ENCODE measurements at places on chromosomes 5 and 9. TPM values are rescaled to one million over a fixed set of nuclear protein-coding genes. Genes with fewer than 3 reads are reported as not detected.

GRCh38 chr9:79977510-79978197 lies 405.9 kb downstream of the TLE4 start:
- H3K27me3 ChIP-seq, result no peaks in the 10 kb centered on the region
- H3K4me1 ChIP-seq, result no peaks in the 10 kb centered on the region
- no peak overlapping the region for H3K4me3 ChIP-seq
- no peak for DNase-seq

DNA sequence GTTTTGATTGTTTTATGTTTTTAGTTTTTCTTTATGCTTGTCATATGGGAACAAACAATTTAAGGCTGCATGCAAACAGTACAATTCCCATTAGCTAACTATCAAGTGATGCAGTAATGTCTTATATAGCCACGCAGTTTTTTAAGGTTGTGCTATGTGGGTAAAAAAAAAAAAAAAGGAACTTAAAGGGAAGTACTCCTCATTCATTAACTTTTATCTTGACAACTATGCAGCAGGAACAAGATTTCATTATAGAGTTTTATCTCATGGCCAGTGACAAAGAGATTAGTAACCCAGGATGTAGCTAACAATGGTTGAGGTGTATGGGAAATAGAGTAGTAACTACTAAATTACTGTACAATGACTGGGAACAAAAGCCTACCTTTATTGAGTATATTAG lies 1008.2 kb upstream of the CDH9 start:
- no peak overlapping the region for H3K27ac ChIP-seq
- no peaks in the 10 kb centered on the region for H3K36me3 ChIP-seq
- DNase-seq, result no peak
- H3K27me3 ChIP-seq, result no peaks in the 10 kb centered on the region
- no peaks in the 10 kb centered on the region for H3K4me1 ChIP-seq

DNA sequence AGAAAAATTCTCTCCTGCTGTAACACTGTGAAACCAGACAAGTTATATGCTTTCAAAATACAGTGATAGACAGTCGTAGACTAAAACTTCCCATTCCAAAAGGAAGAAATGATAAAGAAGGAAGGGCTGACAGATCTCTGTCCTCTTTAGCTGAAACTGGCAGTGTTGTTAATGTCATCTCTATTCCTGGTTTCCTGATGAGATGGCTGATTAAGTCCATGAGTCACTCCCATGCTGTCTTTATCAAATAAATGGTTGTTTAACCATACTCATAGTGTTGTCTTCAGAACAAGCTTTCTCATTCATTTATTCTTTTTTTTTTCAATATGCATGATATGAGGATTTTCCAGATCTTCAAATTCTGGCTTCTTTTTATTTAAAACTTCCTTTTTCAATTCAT lies 952.2 kb upstream of the WWC1 start:
- no peak for DNase-seq
- no peak overlapping the region for H3K27ac ChIP-seq
- no peaks in the 10 kb centered on the region for H3K27me3 ChIP-seq
- H3K4me1 ChIP-seq, result no peaks in the 10 kb centered on the region
- H3K4me3 ChIP-seq, result no peak overlapping the region

DNA sequence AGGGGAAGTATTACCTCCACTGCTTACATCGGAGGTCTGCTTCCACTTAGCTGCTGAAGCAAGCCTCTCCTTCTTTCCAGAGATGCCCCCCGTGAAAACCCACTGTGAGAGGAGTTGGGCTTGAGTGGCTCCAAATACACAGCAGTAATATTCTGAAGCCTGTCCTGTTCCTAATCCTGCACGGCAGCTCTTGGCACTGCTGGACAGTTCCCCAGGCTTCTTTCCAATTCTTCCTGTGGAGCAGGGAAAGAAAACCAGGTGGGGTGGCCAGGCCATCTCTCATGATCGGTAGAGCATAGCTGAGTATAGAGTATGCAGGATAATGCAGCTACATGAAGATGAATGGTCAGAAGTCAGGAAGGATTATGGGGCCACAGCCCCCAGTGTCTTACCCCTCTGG lies 335.3 kb downstream of the MARCHF11 start:
- no peak overlapping the region for H3K27ac ChIP-seq
- no peaks in the 10 kb centered on the region for H3K4me1 ChIP-seq
- no peaks in the 10 kb centered on the region for H3K27me3 ChIP-seq
- DNase-seq, result no peak
- no peak overlapping the region for H3K4me3 ChIP-seq

- H3K36me3 ChIP-seq, result no peaks in the 10 kb centered on the region
- H3K4me3 ChIP-seq, result no peak overlapping the region
- H3K27ac ChIP-seq, result no peak overlapping the region
- H3K4me1 ChIP-seq, result no peaks in the 10 kb centered on the region
These were observed 391.5 kb downstream of the HTR1A start for GRCh38 chr5:63570752-63571151.

GRCh38 chr9:37928552-37929430 lies 24.9 kb upstream of the SLC25A51 start:
- no peaks in the 10 kb centered on the region for H3K36me3 ChIP-seq
- H3K27me3 ChIP-seq, result no peaks in the 10 kb centered on the region
- no peaks in the 10 kb centered on the region for H3K4me1 ChIP-seq

DNA sequence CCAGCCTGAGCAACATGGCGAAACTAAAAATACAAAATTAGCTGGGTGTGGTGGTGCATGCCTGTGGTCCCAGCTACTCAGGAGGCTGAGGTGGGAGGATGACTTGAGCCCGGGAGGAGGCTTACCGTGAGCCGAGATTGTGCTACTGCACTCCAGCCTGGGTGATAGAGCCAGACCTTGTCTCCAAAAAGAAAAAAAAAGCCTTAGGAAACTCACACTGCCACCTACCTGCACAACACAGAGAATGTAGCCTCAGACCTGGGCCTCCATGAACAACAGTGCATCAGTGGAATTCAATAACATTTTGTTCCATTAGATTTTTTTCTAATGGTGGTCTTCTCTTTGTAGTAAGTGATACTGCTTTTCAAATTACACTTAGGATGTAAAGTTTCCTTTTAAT lies 63.8 kb upstream of the RARS1 start:
- no peaks in the 10 kb centered on the region for H3K4me1 ChIP-seq
- no peaks in the 10 kb centered on the region for H3K27me3 ChIP-seq
- H3K4me3 ChIP-seq, result no peak overlapping the region
- no peak overlapping the region for H3K27ac ChIP-seq
- H3K36me3 ChIP-seq, result no peaks in the 10 kb centered on the region

DNA sequence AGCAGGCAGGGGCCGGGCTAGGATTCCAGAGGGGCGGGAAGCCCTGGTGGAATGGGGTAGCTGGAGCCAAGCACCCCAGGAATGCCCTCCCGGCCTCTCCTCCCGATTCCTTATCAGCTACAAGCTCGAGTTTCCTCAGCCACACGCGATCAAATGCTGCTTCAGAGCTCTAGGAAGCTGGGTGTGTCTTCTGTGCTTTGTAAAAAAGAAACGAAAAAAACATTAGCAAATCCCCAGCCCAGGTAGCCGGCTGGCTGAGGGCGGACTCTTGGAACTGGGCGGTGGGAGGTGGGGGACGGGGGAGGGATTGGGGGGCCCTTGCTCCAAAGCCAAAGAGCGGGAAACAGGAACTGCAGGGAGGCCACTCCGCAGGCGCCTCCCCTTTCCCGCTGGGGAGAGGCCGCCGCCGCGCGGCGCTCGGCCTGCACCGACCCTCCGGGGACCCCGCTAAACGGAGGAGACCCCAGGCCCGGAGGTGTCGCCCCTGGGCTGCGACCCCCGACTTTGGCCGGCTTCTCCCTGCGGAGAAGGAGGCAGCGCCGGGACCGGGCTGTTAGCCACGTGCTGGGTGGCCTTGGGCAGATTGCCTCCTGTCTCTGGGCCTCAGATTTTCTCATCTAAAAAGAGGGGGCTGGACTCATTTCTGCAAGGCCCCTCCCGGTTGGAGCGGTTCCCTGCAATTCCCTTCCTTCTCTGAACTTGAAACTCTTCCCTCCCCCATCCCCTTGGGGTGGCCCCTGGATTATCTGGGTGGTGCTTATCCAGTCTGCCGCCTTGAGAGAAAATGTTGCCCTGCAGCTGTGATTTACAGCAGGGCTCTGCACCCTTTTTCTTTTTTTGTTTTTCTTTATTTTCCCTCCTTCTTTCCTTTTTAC lies 40.9 kb upstream of the FABP6 start:
- no peaks in the 10 kb centered on the region for H3K36me3 ChIP-seq
- no peak overlapping the region for H3K4me3 ChIP-seq
- peaks cover 8% of the 10 kb centered on the region for H3K4me1 ChIP-seq
- H3K27me3 ChIP-seq, result no peaks in the 10 kb centered on the region
- H3K27ac ChIP-seq, result no peak overlapping the region
- no peak for DNase-seq

DNA sequence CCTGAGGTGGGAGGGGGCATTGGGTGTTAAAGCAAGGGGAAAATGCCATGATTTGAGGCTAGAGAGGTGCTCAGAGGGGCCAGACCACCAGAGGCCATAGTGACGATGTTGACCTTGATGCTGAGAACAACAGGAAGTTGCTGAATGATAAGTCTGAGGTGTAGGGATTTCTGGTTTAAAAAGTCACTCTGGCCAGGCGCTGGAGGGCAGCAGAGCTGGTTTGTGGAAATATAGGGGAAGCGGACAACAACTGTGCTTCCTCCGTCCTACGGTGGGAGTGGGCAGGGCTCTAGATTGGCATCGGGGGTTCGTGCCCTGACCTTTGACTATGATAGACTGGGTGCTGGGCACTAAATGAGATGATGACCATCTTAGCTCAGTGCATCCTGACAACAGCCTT lies 44.7 kb downstream of the STOM start:
- H3K4me3 ChIP-seq, result no peak overlapping the region
- DNase-seq, result no peak
- no peak overlapping the region for H3K27ac ChIP-seq
- H3K4me1 ChIP-seq, result peaks cover 9% of the 10 kb centered on the region
- peaks cover 3% of the 10 kb centered on the region for H3K36me3 ChIP-seq
- no peaks in the 10 kb centered on the region for H3K27me3 ChIP-seq

- H3K36me3 ChIP-seq, result peaks cover 12% of the 10 kb centered on the region
- peak overlapping the region; percentile 53 for H3K27ac ChIP-seq
- no peak for DNase-seq
- H3K4me3 ChIP-seq, result peak overlapping the region; percentile 97
- H3K4me1 ChIP-seq, result peaks cover 6% of the 10 kb centered on the region
- no peaks in the 10 kb centered on the region for H3K27me3 ChIP-seq
These were observed 831 bp downstream of the INPP5E start for GRCh38 chr9:136438548-136439480.

- no peaks in the 10 kb centered on the region for H3K27me3 ChIP-seq
- no peaks in the 10 kb centered on the region for H3K36me3 ChIP-seq
- no peaks in the 10 kb centered on the region for H3K4me1 ChIP-seq
- no peak for DNase-seq
- no peak overlapping the region for H3K4me3 ChIP-seq
These were observed 567.2 kb downstream of the PTPRD start for GRCh38 chr9:10045598-10045997.

DNA sequence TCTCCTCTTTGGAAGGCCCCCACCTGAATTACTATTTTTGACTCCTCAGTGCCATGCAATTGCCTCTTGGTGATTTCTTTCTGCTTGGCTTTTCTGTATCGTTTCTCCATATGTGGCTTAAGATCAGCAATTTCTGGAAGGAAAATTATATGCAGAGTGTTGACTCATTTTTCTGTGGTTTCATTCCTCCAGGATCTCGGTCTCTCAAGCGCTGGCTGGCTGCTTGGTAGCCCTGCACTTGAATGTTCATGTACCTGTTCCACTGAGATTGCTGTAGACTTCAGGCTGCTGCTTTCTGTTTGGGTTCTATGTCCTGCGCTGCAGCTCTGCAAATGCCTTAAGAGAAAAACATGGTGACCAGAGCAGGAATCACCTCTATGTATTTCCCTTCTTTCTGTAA lies 77.6 kb downstream of the INIP start:
- no peaks in the 10 kb centered on the region for H3K4me1 ChIP-seq
- H3K4me3 ChIP-seq, result no peak overlapping the region
- H3K36me3 ChIP-seq, result no peaks in the 10 kb centered on the region
- DNase-seq, result no peak
- no peak overlapping the region for H3K27ac ChIP-seq

DNA sequence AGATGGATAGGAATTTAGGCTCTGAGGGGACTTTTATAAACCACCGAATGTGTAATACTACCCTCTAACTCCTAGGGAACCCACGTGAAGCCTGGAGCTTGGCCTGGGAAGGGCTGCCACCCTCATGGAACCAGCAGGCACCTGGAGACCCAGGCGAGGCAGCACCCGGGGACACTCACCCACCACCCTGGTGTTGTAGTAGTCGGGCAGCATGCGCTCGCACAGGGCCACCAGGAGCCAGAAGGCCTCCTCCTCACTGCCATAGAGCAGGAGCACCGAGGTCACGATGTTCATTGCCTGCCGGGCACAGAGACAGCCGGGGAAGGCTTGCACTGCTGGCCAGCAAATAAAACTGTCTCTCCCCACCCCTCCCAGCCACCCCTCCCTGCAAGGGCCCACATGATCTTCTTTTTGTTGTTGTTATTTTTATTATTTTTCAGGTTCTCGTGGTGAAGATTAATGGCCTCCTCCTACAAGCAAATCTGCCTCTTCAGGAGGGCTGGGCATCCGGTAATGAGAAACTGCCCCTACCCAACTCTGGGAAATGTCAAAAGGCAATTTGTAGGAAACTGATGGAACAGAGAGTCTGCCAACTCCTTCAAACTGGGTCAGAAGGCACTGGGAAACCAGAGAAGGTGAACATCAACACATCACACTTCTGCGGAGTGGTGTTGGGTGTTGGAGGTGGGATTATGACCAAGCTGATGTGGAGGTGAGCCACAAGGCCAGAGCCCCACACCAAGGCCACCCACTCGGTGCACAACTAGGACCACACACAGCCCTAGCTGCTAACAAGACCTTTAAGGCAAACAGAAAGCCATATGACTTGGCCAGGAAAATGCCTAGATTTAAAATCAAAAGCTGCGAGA lies 17.4 kb upstream of the MRNIP start:
- H3K4me1 ChIP-seq, result no peaks in the 10 kb centered on the region
- H3K4me3 ChIP-seq, result no peak overlapping the region
- H3K36me3 ChIP-seq, result peaks cover 22% of the 10 kb centered on the region
- H3K27me3 ChIP-seq, result no peaks in the 10 kb centered on the region
- DNase-seq, result no peak
- no peak overlapping the region for H3K27ac ChIP-seq

- H3K4me3 ChIP-seq, result no peak overlapping the region
- H3K27ac ChIP-seq, result no peak overlapping the region
- no peaks in the 10 kb centered on the region for H3K27me3 ChIP-seq
These were observed 41.5 kb downstream of the ALDH1A1 start for GRCh38 chr9:72911247-72911775.

GRCh38 chr5:159359408-159359807 lies 29.1 kb upstream of the IL12B start:
- DNase-seq, result no peak
- no peak overlapping the region for H3K4me3 ChIP-seq
- no peak overlapping the region for H3K27ac ChIP-seq
- no peaks in the 10 kb centered on the region for H3K36me3 ChIP-seq
- no peaks in the 10 kb centered on the region for H3K4me1 ChIP-seq

GRCh38 chr5:154524181-154524580 lies 46.2 kb upstream of the HAND1 start:
- H3K4me3 ChIP-seq, result no peak overlapping the region
- no peak overlapping the region for H3K27ac ChIP-seq
- H3K27me3 ChIP-seq, result no peaks in the 10 kb centered on the region
- H3K36me3 ChIP-seq, result no peaks in the 10 kb centered on the region

- H3K4me1 ChIP-seq, result no peaks in the 10 kb centered on the region
- H3K27ac ChIP-seq, result no peak within 1 kb of the TSS
- peaks cover 10% of the 10 kb centered on the region for H3K27me3 ChIP-seq
These were observed at the start of gene GRIN1 for GRCh38 chr9:137138722-137139467. Gene GRIN1, plus strand, starts transcription at chr9:137139154. Its CDS starts 333 bp downstream, at chr9:137139487.

- no peaks in the 10 kb centered on the region for H3K36me3 ChIP-seq
- peaks cover 5% of the 10 kb centered on the region for H3K4me1 ChIP-seq
- H3K27me3 ChIP-seq, result peaks cover 30% of the 10 kb centered on the region
- no peak overlapping the region for H3K27ac ChIP-seq
- DNase-seq, result no peak
- no peak overlapping the region for H3K4me3 ChIP-seq
These were observed 452.8 kb downstream of the RAB3C start for GRCh38 chr5:59035681-59036080.

PPP1R26 gene
- 0.35 TPM for total RNA-seq

SGCD gene
- total RNA-seq, result not detected

C9orf78 gene
- 23.0 TPM for total RNA-seq

ENTPD8 gene
- not detected for total RNA-seq

ADCY2 gene
- total RNA-seq, result 0.27 TPM

All from GM12878 (cell line).